Posterior cingulate gyrus (tissue), 11 donors: ENCODE measurements at places on chromosomes 1 and 21.
A peak's percentile ranks its signal among the peaks of the same experiment; 100 is the strongest.

- no peak for DNase-seq
These were observed 197.6 kb upstream of the DMRTA2 start for GRCh38 chr1:50620680-50621329.

DNA sequence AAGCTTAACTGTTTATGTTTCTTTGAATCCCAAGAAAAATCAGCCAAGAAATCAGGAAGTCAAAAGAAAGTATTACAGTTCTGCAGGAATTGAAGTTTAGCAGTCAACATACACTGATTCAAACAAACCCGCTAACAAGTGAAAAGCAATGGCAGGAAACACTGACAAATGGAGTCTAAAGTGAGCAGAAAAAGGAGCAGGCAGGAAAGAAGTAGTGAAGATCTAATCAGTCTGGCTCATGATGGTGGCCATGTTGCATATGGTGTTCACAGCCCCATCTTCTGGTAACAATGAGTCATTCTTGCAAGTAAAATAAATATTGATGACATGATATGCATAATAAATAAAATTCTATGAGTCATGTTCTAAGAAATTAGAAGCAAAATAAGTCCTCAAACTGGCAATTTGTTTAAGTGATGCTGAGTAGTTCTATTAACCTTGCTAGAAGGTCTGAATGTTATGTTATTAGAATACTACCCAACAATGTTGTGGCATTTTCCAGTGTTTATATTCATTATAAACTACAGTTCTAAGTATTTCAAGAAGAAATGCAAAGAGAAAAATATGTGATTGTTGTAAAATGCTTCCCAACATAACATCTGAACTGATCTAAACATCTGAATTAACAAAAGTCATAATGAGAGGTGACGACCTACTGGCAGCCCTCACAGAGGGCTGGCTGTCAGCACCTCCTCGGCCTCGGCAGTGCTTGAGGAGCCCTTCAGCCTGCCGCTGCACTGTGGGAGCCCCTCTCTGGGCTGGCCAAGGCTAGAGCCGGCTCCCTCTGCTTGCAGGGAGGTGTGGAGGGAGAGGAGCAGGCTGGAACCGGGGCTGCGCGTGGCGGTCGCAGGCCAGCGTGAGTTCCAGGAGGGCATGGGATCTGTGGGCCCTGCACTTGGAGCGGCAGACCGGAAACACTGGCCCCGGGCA lies 5.7 kb upstream of the ACBD6 start:
- DNase-seq, result no peak

- no peak for DNase-seq
These were observed 72.3 kb downstream of the EVA1C start for GRCh38 chr21:32484706-32485380.

DNA sequence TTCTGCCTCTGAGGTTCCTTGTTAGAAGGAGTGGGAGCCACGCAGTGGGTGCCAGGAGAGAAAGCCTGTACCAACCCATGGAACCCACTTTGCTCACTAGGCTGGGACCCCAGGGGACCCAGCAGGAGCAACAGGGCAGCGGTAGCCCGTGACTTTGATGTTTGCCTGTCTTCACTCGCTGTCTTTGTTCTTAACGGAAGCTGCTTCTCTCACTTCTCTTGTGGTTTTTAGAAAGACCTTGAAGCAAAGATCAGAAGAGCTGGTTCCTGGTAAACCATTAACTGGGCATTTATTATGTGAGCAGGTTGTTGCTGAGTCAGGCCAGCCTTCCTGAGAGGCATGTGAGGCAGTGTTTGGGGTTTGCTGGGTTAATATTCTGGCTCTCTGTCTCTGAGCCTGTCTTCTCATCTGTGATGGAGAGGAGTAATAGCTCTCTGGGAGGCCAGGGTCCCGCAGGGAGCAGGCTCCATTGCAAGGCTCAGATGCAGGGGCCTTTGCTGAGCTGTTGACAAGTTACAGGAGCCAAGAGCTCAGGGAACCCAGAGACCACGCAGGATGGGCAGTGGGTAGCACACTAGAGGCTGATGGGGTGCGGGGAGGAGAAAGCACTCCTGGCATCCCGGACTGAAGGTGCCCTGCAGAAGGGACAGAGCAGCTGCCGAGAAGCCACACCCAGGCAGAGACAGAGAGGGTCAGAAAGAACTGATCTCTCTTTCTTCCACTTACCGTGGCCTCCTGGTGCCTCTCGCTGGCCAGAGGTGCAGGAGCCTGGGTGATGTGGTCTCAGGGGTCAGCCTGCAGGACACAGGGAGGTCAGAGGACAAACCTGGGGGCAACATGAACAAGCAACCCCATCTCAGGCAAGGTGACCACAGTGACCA lies 367.5 kb upstream of the C1orf174 start:
- DNase-seq, result no peak

DNA sequence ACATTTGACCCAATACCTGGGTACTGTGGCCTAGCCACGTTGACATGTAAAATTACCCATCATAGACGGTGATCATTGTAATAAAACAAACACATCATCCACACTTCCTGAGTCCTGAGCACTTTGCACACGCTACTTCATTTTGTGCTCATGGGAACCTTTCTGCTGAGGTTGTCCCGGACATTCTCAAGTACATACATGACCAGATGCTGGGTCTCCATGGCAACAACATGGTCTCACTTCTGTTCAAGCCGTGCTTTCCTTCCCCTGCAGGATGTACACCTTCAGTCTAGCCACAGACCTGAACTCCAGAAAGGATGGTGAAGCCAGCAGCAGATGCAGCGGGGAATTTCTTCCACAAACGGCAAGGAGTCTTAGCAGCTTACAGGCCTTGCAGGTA lies 22.7 kb downstream of the UBASH3A start:
- DNase-seq, result peak; percentile 49

- no peak for DNase-seq
These were observed 43.7 kb upstream of the KCNA3 start for GRCh38 chr1:110718452-110718851.

GRCh38 chr1:222454782-222455181 lies 93.1 kb downstream of the HHIPL2 start:
- DNase-seq, result no peak

- DNase-seq, result no peak
These were observed 2.4 kb upstream of the B4GALT3 start for GRCh38 chr1:161179698-161180097.

DNA sequence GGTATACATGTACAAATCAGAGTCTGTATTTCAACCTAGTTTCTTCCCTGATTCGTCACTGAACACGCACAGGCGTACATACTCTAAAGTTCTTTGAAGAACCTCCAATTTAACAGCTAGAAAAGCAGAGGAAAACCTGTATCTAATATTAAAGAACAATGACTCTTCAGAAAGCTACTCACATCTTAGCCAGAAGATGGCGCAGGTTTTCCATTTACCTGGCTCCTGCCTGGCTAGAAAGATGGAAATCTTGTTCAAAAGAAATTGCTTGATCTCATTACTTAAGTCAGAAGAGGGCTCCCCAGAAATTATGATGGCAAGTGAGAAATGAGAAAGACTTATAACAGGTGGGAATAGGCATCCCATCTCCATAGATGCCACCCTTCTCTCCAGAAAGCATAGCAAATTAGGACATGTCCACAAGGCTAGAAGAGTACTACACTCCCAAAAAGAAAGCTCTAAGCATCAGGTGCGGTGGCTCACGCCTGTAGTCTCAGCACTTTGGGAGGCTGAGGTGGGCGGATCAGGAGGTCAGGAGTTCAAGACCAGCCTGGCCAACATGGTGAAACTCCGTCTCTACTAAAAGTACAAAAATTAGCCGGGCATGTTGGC lies 19.0 kb upstream of the L1TD1 start:
- peak; percentile 20 for DNase-seq

DNA sequence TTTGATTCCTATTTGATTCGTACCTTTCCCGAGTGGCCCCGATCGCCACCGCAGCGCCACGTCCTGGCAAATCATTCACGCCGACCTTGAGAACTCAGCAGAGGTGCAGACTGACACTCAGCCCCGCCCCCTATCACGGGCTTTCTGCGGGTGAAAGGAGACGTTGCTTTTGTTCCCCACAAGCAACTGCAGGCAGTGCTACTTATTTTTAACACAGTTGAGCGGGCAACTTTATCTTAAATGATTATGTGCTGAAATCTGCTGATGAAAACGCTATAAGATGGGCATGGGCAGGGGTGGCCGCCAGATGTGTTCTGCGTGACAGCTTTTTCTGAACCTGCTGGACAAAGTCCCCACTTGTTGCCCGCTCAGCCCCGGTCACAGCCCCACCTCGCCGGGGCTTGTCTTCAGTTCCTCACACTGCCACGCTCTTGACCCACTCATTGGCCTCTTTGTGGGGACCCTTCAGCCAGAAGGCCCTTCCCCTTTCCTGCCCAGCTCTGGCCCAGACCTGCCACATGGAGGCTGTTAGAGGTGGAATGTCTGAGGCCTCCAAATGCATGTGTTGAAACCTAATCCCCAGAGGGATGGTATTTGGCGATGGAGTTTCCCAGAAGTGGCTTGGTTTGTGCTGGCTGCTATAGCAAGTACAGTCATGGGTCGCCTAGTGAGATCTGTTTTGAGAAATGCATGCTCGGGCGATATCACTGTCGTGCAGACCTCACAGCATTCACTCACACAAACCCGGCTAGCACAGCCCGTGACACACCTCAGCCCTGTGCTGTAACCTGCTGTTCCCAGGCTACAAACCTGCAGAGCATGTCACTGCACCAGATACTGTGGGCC lies 15.7 kb upstream of the PDXK start:
- no peak for DNase-seq

DNA sequence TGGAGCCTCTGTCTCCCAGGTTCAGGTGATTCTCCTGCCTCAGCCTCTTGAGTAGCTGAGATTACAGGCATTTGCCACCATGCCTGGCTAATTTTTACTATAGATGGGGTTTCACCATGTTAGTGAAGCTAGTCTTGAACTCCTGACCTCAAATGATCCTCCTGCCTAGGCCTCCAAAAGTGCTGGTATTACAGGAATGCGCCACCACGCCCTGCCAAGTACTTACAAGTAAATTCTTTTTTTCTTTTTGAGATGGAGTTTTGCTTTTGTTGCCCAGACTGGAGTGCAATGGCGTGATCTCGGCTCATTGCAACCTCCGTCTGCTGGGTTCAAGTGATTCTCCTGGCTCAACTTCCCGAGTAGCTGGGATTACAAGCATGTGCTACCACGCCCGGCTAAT lies 42.5 kb downstream of the RPRD2 start:
- DNase-seq, result no peak

DNA sequence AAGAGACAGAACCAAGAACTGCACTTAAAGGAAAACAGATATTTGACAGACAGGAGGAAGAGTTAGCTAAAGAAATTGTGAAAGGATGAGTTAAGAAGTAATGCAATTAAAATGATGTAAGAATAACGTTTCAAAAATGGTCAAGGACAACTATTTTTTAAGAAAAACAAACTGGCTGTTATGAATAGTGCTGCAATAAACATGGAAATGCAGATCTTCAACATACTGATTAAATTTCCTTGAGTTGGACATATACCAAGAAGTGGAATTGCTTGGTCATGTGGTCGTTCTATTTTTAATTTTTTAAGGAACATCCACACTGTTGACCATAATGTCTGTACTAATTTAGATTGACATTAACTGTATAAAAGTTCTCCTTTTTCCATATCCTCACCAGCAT lies 23.1 kb upstream of the PHTF1 start:
- DNase-seq, result no peak

- DNase-seq, result no peak
These were observed 26.5 kb upstream of the MTR start for GRCh38 chr1:236768601-236769000.

- no peak for DNase-seq
These were observed 44.3 kb upstream of the IL10 start for GRCh38 chr1:206816390-206817287.

GRCh38 chr1:244865028-244865371 lies 657 bp upstream of the HNRNPU start:
- no peak for DNase-seq

GRCh38 chr1:226654046-226654667 lies 84.9 kb downstream of the ITPKB start:
- DNase-seq, result peak; percentile 22

DNA sequence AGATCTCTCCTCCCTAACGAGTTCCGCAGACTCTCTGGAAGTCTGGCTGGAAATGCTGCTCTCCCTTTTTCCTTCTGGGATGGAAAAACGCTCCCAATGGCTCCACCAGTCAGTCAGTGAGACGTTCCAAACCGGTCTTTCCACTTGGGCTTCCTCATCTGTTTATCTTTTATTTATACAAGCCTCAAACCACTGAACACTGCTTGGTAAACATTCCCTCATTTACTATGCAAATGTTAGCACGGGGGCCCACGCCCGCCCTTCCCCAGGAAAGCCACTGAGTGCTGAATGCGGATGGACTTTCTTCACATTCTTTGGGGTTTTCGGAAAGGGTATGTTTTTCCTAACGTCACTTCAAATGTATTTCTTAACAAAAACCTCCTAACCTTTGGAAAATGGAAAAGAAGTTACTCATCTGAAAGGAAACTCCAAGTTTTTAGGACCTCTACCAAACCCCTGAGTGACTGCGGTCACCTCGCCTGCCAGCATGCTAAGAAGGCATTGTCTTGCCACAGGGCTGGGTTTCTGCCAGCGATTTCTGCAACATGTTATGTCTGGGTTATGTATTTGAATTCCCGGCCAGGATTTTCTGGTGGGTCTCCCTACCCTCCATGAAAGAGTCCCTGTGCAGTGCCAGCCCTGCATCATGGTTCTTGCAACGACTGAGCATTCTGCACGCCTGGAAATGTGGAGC lies 14.0 kb upstream of the UMODL1 start:
- no peak for DNase-seq

GRCh38 chr1:219537223-219537631 lies 75.7 kb downstream of the ZC3H11B start:
- no peak for DNase-seq

DNA sequence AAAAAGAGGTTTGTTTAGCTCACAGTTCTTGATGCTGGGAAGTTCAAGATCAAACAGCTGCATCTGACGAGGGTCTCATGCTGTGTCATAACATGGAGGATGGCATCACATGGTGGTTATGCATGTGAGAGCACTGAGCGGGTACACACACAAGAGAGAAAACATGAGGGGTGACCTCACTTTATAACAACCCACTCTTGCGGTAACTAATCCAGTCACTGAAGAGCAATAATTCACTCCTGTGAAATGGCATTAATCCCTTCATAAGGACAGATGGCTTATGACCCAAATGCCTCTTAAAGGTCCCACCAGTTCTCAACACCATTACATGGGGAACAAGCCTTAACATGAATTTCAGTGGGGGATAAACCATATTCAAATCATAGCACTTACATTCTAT lies 23.2 kb upstream of the CHIT1 start:
- DNase-seq, result no peak

GRCh38 chr1:246875041-246876026 lies 56.4 kb downstream of the AHCTF1 start:
- no peak for DNase-seq

- DNase-seq, result no peak
These were observed 39.9 kb downstream of the TEX35 start for GRCh38 chr1:178552856-178553255.
